Right lung (tissue), 10 donors: ENCODE measurements at places on chromosomes 3 and 15. TPM values are rescaled to one million over a fixed set of nuclear protein-coding genes. Genes with fewer than 3 reads are reported as not detected.

- no peak for DNase-seq
These were observed 850 bp downstream of the SUCLG2 start for GRCh38 chr3:67653425-67654098.

DNA sequence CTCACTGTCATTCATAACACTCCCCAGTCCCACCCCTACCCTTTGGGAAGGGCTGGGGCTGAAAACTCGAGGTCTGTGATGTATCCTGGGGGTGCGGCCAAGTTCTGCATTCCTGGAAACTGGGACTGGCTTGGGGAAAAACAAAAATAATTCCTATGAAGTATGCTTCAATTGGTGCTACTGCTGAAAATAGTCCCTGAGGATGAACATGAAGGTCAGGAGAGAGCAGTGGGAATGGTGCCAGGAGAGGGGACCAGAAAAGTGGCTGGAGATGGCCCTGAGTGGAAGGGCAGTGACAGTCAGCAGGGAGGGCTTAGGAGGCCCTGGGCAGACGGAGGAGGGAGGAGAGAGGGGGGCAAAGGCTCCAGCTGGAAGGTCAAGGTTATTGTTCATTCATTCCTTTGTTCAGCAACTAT lies 4.8 kb upstream of the ISLR start:
- no peak for DNase-seq

GRCh38 chr3:59572106-59572505 lies 522.3 kb upstream of the CFAP20DC start:
- DNase-seq, result no peak

DNA sequence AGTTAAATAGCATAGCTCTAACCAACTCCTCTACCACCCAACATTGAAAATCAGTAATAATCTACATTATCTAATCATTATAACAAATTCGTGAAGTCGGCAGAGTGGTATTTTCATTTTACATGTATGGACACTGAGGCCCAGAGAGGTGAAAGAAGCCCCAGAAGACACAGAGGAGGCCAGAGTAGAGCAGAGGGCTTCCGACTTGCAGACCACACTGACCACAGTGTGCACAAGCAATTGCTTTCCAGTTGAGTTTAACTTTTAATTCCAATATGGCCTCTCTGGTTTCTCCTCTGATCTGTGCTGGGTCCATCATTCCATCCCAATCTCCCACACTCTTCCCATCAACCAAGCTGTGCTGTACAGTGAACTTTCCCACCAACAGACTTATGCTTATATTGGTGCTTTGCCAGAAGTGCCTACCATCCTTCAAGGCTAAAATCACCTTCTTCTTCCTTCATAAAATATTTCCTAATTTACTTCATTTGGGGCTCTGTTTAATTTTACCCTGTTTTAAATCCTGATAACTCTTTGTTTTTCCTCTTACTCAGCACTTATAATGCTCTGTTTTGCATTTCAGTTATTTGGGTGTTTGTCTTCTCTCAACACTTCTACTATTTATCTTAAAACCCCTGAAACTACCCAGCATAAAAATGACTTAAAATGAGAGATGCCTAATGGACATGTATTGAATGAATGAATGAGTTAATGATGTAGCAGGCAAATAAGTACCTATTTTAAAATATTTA lies 81.8 kb upstream of the TNFSF10 start:
- no peak for DNase-seq

DNA sequence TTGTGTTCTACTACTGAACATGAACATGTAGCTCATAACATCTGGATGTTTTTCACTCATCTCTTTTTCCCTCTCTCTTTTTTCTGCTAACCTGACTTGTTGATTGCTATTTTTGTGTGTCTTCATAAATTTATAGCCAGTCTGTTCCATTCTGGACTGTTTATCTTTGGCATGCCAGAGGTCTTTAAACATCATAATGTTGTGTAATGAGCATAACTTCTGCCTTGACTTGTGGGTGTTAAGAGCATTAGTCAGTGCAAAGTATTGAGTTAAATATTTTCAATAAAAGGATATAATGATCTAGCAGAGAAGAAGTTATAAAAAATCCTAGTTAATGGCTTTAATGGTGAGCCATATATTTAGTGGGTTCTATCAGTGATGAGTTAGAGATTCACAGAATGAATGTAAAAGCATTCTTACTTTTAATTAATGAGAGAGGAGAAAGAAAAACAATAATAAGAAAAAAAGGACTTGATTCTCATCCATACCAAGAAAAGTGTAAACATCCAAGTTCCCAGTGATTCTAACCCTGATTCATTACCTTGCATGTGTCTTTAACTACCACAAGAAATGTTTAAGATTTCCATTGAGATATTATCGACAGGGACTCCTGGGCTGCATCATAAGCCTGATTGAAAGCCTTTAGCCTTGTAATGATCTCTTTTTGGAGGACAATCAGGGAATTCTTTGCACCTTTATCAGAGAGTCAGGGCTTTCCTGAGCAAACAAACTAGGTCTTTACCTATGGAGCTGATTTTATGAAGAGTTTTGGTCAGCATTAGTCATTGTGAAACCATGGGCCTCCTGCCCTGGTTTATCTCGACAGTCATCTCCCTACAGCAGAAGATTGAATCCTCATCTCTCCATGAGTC lies 22.9 kb downstream of the MITF start:
- no peak for DNase-seq

GRCh38 chr3:151171145-151171757 lies 31.8 kb downstream of the GPR171 start:
- no peak for DNase-seq

LDHAL6B gene
- polyA plus RNA-seq, result not detected

DNA sequence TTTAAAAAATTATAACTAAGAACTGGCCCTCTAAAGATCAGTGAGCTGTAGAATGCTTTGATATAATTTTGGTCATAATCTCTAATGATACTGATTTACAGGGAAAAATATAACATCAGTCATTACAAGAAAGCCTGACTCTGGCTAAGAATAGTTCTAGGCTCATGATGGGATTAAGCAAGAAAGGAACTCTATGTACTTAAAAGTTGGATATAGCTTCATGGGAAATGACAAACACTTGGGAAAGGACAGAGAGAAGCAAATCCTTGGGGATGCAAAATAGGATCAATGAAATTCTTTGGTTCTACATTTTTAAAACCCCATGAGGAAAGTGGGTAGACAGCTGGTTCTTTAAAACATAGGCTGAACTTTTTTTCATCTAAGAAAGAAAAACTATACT lies 472.7 kb upstream of the NR2F2 start:
- no peak for DNase-seq

GRCh38 chr3:161989012-161989411 lies 492.4 kb downstream of the OTOL1 start:
- no peak for DNase-seq

DNA sequence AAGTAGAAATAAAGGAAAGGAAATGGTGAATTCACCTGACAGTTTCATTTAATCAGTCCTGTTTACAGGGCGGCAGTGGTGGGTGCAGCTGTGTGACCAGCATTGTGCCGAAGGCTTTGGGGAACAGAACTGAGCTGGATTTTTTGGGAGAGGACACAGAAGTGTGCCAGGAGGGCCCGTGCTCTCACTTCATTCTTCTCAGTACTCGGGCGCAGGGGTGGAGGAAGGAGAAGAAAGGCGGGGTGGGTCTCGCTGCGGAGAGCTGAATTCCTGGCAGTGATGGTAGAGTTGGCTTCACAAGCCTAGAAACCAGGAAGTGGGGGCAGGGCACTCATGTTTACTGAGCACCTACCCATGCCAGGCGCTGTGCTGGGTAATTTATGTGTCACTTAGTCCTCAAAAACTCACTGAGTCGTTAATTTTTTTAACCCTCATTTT lies 64.6 kb downstream of the CRTC3 start:
- DNase-seq, result no peak

DNA sequence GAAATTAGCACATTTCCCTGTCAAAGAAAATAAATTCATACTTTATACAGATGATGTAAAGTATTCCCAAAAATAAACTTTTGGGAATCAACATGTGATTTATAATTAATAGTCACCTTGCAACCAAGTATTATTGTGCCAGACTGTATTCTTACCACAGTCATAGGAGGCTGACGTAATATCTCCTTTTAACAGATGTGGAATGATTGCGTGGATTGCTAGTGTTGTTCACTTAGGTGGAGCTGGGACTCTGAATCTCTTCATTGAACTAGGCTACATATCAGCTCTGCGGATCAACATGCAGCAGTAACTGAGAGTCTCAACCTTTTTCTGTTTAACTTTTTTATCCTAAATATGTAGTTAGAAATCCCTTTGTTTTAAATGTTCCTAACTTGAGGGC lies 37.2 kb downstream of the PXK start:
- no peak for DNase-seq

GRCh38 chr3:57019057-57019456 lies 41.4 kb upstream of the SPATA12 start:
- no peak for DNase-seq

DNA sequence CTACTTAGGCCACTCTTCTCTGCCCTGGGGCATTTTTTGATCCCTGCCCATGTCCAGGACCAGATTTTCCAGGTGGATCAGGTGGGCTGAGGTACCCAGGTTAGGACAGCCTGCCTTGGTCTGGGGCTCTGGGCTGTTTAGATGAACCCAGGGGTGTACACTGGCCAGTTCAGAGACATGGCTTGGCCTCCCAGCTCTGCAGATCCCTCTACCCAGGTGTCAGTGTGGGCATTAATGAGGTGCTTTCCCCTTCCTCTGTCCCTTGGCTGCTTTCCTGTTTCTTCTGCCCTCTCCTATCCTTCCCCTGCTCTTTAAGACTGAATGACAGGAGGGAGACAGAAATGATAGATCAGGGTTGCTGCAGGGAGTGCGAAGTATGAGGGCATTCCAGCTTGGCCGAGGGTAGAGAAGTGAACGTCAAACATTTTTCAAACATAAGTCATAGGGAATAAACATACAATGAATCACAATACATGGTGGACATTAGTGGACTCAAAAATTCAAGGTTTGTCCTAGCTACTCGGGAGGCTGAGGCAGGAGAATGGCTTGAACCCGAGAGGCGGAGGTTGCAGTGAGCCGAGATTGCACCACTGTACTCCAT lies 30.5 kb downstream of the RTP1 start:
- DNase-seq, result no peak

DNA sequence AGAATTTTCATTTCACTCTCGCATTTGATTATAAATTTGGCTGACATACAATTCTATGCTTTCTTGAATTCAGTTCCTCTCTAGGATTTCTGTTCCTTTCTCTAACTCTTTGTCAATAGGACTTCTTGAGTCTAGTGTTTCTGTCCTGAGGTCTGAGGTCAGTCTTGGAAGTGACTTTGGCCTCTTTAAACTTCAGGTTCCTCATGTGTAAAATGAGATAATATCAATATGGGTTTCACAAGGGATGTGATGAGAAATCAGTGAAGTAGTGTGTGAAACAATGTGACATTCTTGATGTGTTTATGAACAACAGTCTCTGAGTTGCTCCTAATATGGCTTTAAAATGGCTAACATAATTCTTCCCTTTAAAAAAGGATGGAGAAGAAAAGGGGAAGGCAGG lies 92.2 kb downstream of the SV2B start:
- DNase-seq, result no peak

DNA sequence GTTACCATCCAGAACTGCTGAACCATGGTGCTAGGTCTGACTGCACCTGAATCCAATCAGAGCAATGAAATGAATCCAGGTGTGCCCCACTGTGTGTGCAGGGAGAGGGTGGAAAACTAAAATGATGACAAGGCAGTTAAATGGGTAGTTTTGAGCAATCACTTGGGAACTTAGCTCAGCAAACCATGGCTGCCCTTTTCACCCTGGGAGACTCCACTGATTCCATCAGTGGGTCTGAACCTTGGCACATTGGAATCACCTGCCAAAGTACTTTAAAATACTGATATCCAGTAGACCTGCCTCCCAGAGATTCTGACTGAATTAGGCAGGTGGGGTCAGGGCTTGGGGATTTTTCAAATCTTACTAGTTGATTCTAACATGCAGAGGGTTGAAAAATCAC lies 59.8 kb upstream of the USP3 start:
- no peak for DNase-seq

DNA sequence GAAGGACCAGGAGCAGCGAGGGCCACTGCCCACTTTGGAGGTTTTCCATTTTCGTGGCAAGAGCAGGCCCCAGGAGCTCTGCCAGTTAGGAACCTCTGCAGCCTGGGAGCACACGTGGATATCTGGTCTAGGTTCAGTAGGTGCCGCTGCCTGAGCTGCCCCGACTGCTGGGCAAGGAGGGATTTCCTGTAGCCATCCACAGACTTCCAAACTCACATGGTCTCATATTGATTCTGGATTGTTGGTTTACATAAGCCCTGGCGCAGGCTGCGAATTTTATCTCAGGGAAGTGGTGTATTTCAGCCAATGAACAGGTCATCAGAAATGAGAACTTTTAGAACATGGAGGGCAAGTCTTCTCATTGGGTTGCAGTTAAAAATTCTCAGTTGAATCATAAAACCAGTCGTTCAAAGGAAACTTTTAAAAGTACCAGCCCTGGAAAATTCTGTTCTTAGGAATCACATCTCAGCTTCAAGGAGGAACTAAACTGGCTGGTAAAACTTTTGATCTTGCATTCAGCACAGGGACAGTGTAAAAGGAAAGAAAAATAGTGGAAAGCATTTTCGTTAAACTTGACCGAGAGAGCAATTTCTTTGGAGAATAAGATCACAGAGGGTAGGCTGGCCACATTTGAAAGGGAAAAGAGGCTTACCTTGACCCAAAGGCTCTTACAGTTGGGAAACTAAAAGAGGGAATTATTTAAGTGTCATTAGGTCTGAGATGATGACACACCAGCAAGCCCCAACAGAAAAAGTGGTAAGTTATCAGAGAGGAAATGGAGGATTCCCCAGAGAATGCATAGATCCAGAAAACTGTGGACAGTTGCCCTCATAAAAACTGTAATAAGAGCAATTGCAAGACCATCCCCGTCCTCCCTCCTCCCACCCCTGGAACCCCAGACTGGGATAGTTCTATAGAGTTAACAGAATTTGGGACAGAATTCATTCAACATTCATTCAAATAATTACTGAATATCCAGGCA lies 6.4 kb upstream of the RTP3 start:
- DNase-seq, result no peak
